ENCODE measurements at places on chromosomes 2 and 18.

DNA sequence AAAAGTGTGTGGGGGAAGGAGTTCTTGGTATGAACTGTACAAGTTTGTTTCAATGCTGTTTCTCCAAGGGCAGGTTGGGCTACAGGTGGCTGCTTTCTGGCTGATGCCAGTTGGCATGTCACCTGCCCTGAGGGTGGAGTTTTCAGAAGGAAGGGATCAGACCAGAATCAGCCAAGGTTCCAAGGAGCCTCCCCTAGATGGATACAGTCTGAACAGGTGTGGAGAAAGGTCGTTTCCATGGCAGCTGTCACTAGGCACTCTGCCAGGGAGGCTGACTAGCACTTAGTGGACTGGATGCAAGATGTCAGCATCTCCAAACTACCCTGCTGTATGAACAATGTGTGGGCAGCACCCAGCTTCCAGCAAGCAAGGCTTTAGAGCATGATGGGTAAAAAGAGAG, 444.4 kb upstream of the HNRNPA3 start:
- no peak for DNase-seq

DNA sequence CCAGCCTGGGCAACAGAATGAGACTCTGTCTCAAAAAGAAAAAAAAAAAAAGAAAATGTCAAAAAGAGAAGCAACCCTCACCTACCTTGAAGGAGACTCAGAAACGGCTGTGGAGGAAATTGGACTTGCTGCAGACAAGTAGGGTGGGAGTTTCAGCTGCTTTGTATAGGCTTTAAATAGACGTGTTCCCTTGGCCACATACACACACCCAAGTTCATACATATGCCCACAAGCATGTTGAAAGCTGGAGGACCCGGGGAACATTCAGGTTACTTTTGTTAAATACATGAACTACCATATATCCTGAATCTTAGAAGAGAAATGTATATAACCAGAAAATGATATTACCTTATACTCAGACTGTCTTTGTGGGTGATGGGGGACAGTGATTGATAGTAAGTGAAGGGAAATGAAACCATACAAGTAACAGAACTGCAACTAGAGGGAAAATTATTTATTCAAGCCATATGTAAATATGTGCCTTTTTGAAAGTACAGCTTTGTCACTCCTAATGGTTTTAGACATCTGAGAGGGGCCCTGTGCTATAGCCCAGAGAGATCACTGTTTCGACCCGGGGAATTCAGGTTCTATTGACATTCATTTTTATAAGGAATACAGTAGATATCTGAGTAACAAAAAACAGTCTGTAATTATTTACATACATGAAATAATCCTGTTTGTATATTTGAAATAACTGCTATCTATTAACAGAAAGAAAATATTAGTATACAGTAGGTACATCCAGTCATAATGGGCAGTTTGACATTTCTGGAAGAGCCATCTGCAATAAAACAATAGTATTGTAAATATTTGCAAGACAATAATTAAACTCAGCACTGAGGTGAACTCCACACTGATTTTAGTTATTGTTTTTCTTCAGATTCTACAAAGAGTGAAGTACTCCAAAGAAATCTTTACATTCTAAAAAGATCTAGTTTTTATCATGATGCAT, 48.0 kb upstream of the TGIF1 start:
- DNase-seq = no peak

GRCh38 chr2:29106256-29106655, 9.0 kb upstream of the CLIP4 start:
- DNase-seq = no peak

DNA sequence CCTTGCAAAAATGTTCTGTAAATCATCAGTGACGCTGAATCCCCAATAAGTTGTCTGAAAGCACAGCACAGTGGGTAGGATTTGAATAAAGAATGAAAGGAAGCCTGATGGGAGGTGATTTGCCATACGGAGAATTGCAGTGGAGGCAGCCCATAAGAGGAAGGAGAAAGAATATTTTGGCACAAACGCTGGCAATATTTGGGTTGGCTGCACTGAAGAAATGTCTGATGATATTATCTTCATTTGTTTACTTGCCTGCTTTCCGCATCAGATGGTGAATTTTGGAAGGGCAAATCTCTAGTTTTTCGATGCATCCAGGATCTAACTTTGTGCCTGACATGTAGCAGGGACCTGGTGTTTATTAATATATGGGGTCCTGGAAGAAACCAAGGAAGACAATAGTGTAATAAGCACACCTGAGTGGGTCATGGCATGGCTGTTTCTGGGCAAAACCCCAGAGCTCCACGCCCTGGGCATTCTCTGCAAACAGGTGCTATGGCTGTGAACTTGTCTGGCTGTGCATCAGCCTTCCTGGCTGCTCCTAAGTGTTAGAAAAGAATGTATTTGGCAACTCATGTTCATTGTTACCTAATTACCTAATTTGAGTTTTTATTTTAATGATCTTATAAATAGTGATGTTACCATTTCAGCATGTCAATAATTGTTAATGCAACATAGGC, 5.9 kb downstream of the GALR1 start:
- DNase-seq = no peak

GRCh38 chr2:19829672-19830071, 72.1 kb downstream of the TTC32 start:
- DNase-seq = no peak

GRCh38 chr2:29619689-29620088, 301.7 kb downstream of the ALK start:
- DNase-seq = no peak

DNA sequence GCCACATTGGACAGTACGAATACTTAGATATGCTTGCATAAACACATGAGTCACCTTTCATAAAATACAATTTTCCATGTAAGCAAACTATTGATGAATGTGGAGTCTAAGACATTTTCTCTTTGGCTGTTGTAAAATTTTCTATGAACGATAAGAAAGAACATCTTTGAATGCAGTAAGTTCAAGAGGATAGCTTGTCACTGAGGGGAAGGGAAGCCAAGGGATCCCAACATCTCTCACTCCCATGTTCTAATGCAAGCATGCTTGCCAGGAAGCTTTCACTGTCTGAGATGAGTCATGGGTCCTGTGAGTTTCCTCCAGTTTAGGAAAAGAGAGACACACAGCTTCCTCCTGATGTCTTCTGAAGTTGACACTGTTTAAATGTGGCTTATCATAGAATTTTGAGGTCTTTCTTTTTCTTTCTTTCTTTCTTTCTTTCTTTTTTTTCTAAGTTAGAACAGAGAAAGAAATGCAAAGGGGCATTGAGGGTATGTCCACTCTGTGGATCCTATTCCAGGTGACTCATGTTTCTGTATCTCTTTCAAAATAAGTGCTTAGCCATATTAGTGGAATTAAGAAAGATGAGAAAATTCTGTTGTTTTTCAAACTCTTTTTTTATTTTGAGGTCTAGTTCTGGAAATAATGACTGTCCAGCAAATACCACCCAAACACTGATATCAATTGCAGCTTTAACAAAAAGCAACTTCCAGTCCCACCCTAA, 146.6 kb downstream of the RDH14 start:
- DNase-seq = no peak

DNA sequence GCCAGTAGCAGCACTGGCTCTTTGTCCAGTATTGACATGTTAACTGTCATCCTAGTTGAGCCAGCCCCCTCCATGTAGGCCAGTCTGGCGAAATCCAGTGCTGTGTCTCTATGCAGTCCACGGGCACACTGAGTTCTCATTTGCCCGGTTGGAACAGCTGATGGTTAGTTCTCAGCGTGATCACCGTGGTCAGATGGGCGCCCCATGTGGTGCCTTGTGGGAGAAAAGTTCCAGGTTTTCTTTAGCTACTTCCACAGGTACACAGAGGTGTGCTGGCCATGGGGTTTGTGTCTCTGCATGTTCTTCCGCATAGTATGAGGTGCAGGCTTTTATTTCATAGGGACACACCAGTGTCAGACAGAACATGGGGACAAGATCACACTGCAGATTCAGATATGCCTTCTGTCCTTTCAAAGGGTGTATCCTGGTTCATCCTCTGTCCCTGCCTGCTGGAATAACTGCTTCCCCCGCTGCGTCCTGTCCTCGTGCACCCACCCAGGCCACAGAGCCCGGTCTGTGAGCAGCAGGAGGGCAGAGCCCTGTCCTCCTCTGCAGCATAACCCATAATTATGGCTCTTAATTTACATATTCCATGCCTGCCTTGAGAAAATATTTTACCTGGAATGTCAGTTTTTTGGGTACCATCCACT, 334.1 kb downstream of the GBX2 start:
- no peak for DNase-seq

- peak; percentile 58 for DNase-seq
These were observed at the start of gene SOX11 for GRCh38 chr2:5691985-5692529. TSS of gene SOX11 (plus strand) at chr2:5692384. CDS start at chr2:5692722, 338 bp downstream.

DNA sequence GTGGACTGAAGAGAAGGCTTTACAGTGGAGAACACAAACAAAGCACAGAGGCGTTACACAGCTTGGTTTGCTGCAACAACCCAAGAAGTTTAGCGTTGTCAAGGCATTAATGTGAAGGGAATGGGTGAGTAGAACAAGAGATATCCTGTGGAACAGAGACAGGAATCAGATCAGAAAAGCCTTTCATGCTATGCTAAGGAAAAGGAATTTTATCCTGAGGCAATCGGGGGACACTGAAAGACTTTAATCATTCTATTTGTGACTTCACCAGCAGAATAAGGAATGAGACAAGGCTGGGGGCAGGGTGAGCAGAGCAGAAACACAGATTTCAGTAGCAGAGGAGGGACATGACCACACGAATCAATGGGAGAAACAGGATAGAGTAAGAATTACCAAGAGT, 600.7 kb downstream of the IRS1 start:
- DNase-seq = no peak

- no peak for DNase-seq
These were observed 208.7 kb upstream of the STK17B start for GRCh38 chr2:196380098-196380497.

GRCh38 chr2:68024450-68024849, 38.4 kb downstream of the C1D start:
- DNase-seq = no peak

DNA sequence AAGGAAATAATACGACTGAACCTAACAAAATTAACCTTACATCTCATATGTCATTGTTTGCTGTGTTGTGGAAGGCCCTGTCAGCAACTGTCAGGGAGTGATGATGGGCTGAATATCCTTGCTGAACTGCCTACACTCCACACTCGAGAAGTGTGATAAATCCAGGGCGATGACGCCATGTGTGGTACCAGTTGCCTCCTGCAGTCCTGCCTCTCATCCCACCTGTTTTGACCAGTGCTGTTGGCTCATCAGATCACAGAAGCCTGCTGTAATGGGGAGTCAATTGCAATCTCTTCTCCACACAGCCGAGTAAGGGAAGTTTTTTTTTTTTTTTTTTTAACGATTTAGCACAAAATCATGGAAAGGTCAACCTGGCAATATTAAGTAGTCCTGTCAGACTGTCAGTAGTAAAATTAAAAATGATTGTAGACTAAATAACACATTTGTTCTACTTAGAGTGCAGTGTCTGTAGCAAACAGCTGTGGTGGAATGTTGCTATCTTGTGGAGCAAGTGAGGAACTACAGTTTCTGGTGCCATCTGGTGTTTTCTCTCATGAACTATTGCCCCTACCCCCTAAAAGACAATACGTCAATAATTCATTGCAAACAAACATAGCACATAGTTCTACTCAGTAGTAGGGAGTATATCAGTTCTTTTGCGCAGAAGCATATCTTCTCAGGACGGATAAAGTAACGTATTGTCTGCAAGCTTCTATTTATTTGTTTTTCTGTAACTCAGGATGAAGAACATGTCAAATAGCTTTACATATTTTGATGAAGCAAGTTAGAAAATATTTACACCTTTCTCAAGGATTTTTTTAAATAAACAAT, 347.6 kb downstream of the CTNNA2 start:
- peak; percentile 63 for DNase-seq

GRCh38 chr18:41395695-41396094, 559.3 kb upstream of the PIK3C3 start:
- DNase-seq = no peak

DNA sequence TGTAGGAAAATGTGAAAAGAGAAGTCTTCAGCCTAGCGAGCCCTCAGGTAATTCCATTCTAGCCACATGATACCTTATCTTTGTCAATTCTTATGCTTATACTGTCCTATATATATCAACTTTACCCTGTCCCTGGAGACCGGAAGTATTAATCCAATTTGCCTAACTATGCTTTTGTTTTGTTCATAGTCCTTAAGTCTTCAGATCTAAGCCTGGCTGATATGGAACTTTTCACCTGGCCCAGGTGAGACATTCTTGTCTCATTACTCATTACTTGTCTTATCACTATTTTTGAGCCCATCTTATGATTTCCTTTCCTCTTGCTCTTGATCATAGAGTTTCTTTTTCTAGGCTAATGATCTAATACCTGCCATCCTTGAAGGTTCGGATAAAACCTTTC, 194.1 kb upstream of the FANCL start:
- DNase-seq = no peak

DNA sequence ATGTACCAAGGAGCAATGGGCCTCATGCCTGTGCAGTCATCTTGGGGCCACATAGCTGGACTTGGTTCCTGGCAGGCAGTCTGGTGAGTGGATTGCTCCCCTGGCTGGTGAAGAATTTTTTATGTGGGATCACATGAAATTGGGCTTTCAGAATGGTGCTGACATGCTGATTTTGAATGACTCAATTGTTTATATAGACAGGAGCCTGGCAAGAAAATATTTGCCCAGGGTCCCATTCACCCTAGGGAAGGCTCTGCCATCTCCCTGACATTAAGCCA, 266.9 kb downstream of the DYSF start:
- DNase-seq = no peak

GRCh38 chr2:46239175-46239846, 57.9 kb upstream of the EPAS1 start:
- DNase-seq = no peak

DNA sequence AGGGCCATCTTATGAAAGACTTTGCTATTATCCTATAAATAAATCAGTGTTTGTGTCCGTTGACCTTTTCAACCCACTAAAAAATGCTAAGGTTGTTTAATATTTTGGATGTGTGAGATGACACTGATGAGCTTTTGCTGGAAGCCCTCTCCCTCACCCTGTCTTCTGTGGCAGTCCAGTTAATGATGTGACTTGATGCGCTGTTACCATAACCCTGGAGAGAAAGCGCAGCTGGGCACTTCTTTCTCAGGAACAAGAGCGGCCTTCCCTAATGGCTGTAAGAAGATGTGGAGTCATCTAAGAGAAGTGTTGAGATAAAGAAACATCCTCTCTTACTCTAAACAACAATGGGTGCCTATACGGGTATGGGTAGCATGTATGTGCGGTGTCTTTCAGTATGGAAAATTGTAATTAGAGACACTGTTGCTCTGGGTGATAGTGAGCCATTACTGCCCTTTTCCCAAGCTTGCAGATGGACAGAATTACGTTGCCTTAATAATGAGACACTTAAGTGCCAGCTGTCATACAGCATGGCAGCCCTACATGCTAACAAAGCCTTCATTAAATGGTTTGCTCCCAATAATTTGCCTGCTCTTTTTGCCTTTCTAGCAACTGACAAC, 165.6 kb upstream of the NABP1 start:
- DNase-seq = no peak

- no peak for DNase-seq
These were observed 24.4 kb downstream of the GRHL1 start for GRCh38 chr2:9975805-9976447.
